ENCODE measurements at places on chromosomes 5 and 9.

DNA sequence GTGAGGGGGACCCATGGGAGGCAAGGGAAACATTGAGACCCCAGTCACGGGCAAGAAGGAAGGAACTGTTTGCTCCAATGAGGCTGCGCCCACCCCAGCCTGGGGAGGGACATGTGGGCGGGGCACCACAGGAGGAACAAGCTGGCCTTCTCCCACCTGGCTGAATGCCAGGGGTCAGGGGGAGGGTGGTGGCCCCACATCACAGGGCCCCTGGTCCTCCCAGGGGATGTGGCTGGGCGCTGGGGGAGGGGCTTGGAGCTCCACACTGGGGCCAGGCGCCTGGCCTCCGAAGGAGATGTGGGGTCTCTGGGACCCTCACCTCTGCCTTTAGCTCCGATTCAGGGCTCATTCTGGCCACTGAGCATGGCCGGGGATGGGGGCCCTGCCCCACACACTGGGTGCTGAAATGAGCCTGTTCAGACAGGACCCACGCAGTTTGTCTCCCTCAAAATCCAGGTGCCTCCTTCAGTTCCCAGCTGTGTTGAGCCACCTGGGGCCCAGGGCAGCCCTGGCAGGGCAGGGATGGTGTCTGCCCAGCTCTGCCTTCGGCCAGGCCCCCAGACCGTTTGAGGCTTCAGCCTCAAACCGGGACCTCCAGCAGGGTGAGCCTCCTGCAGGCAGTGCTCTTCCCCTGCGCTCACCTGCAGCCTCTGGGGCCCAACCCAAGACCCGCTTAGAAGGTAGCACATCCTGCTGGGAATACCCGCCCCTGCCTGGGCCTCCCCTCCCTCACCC lies 33.2 kb upstream of the NOTCH1 start:
- DNase-seq, result no peak

DNA sequence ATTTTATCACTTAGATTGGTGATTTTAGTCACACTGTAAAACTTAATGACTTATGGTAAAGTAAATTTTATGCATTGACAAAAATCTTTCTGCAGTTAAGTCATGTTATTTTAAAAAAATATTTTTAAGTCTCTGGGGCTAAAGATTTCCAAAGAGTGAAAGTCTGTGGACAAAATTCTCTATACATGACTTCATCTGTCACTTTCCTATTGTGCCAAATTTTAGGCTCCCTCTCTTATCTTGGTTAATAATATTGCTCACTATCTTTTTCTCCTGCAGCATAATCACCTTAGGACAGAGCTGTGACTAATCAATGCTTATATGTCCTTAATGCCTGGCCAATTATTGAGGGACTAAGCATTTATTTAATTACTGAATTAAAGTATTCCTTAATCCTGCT lies 15.2 kb downstream of the LURAP1L start:
- DNase-seq, result no peak

GRCh38 chr5:163773226-163773625 lies 267.8 kb downstream of the MAT2B start:
- DNase-seq, result no peak

DNA sequence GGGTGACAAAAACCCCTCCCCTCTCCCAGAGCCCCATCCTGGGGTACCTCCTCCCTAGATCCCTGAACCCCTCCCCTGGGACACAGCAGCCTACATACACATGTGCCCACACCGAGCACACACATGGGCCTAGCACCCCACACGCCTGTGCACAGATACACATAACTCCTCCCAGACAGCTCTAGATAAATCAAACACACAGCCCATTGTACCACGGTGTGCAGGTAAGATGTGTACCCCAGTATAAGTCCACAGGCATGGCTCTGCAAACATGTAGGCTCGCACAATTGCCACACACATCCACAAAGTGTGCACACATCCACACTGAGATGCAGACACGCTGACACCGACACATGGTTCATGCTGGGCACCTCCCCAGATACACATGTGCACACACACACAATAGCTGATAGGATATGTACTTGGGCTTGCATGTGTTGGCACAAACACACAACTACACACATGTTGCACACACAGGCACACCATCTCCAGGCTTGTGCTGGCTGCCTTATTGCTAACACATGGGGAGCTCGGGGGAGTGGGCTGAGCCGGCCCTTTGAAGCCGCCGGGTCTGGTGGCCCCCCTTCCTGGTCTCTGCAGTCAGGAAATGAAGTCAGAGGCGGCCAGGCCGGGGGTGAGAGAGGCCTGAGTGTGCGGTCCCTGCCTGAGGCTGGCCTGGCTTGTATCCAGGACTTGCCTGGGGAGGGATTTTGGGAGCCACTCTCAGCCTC lies 30.2 kb downstream of the GOLGA2 start:
- DNase-seq, result peak; percentile 56

DNA sequence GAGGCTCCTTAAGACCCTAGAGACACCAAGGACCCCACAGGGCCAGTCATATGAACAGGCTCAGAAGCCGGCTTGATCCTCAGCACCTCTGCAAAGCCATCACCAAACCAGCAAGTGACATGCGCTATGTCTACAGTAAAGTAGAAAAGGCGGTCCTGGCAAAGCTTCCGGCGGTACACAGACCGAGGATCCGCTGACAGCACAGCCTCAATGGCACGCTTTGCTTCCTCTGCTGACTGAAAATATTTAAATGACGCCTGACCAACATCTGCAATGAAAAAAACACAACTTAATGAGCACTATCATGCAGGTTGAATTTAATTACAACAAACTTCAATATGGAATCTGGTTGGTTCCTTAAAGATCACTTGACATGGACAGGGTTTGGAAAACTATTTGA lies 17.6 kb downstream of the TRMO start:
- DNase-seq, result no peak

GRCh38 chr5:157214415-157214814 lies 33.8 kb downstream of the ITK start:
- DNase-seq, result no peak

Measured in fibroblast of skin of left quadriceps (primary cell).